ENCODE measurements at places on chromosomes 7 and 10. TPM values are rescaled to one million over a fixed set of nuclear protein-coding genes. Genes with fewer than 3 reads are reported as not detected.
A peak's percentile ranks its signal among the peaks of the same experiment; 100 is the strongest.

DNA sequence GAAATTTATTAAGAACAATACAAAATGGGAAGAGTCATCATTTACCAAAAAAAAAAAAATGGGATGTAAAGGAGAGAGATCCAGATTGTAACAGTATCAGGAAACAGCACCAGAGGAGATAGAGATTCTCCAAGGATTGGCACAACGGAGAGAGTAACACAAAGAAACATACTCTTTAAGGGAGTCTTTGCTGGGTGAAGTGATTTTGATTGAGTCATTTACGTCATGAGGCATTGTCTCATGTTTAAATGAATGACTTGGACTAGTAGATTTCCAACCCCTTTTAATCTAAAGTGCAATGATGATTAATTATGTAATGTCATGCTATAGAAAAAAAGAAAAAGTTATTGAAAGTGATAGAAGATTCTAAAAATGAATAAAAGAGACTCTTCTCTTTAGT, 68.8 kb downstream of the ITGB8 start:
- DNase-seq: no peak

CREB5 gene
- not detected for total RNA-seq

MRC1 gene
- total RNA-seq: not detected

- no peak for DNase-seq
Observed at GRCh38 chr7:91771394-91771793, 109.1 kb downstream of the MTERF1 start.

SPDYE2 gene
- 0.29 TPM for total RNA-seq

DNA sequence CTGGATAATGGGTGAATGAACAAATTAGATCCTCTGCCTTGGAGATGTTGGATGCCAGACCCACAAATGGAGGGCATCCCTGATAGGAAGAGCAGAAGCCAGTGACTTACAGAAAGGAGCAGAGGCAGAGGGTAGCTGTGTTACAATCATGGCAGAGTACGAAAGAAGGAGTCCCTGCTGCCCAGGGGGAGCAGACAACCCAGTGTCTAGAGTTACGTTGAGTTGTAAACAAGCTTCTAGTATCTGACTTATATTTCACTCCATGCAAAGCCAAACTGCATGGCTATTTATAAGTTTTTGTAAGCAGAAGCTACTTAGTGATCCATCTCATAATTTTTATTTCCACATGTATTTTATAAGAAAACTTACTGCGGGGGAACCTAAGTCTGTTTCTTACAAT, 56.2 kb upstream of the A1CF start:
- DNase-seq: no peak

DNA sequence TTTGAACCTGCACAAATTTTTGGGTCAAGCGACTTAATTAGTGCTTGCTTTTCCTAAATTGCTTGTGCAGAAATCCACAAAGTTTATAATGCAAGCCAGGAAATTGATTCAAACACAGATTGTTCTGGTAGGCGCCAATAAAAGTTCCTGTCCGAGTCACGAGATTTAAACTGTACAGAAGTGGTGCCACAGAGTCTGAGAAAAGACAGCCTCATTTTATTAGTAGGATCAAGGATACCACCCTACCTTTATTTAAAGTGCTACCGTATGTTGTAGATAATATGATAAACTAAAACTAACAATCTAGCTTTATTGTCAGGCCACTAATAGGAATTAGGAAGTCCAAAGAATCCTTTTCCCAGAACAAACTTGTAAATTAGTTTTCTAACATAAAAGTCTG, 696.7 kb downstream of the TNS3 start:
- no peak for DNase-seq

DNA sequence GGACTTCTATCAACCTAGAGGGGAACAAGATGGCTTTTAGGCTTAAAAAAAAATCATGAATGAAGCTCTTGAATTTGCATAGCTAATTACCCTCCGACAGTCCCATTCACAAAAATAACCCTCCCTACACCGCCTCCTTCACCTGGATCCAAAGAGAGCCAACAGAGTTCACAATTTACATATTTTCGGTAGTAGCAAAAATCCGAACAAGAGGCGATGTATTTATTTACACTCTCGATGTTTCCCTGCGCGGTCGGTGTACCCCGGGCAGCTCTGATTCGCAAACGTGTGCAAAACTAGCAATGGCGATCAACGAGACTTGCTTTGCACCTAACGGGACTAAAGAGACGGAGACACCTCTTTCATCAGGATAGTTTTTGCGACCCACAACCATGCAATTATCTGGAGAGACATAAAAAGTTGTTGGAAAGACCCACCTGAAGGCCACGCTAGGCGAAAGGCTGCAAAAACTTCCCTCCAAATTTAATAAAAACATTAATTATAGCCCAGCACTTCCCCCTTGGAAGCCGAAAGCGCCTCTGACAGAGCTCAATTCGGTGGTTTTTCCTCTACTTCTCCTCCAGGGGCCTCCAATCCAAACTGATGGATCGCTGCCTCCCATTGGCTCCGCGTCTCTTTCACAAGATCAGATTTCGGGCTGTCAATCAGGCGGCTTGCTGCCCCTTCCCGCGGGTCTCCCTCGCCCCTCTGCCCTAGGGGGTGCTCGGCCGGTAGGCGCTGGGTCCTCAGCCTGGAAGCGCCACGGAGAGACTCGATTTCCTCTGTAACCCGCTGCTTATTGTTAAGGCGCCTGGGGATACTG, at the start of gene ETV1:
Gene ETV1 (minus strand): TSS at position 541 of the 823 bp plus-strand sequence. CDS start 614 bp downstream, outside the sequence.
- peak; percentile 43 for DNase-seq

- DNase-seq: no peak
Observed at GRCh38 chr10:26555719-26556368, 117.7 kb downstream of the APBB1IP start.
